HFFc6 (cell line): ENCODE measurements at places on chromosomes 5 and 9.

- DNase-seq = no peak
These were observed 51.5 kb downstream of the MYO10 start for GRCh38 chr5:16884595-16884994.

DNA sequence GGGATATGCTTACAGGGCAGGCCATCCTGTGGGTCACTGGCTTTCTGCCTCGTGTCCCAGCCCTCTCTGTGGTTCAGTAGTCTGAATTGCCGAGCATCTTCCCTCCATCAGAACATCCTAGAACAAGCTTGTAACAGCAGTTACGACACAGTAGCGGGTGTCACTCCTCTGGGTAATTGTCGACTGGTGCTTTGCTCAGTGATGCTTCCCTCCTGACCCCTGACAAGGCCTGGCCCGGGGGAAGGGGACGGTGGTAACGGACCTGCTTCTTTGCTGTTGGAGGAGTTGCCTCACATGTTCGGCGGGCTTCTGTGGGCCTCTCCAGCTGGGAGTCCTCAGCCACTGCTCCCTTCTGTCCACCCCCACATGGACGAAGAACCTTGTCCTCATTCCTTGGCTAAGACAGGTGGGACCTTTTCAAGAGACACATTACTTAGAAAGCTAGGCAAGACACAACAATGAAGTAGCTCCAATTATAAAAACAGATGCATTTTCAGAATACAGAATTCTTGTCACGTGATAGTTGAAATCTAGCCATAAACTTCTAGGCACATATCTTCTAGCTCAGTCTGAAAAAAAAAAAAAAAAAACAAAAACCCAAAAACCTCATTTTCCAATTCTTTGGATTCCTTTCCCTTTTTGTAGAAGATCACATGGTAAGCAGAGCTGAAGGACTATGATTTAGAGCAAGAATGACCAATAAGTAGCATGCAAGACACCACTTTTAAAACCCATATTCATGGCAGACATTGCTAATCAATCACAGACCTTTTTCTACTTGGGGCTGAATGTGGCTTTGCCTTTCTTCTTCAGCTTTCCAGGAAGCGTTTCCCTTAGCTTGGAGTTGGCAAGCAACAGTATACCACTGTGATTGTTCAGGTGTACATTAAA is 25.0 kb downstream of the HMCN2 start:
- peak; percentile 15 for DNase-seq

DNA sequence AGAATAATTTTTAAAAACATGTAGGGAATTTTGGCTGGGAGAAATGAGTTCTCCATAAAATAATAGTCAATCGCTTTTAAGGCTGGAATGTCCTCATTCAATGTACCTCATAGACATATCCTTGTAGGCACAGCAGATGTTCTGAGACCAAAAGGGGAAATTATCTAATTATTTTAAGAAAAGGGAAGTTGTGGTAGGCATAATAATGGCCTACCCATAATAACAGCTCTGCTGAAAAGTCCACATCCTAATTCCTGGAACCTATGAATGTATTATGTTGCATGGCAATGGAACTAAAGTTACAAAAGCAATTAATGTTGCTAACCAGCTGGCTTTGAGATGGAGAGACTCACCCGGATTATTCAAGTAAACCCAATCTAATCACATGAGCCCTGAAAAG is 216.1 kb downstream of the TRIM36 start:
- no peak for DNase-seq

DNA sequence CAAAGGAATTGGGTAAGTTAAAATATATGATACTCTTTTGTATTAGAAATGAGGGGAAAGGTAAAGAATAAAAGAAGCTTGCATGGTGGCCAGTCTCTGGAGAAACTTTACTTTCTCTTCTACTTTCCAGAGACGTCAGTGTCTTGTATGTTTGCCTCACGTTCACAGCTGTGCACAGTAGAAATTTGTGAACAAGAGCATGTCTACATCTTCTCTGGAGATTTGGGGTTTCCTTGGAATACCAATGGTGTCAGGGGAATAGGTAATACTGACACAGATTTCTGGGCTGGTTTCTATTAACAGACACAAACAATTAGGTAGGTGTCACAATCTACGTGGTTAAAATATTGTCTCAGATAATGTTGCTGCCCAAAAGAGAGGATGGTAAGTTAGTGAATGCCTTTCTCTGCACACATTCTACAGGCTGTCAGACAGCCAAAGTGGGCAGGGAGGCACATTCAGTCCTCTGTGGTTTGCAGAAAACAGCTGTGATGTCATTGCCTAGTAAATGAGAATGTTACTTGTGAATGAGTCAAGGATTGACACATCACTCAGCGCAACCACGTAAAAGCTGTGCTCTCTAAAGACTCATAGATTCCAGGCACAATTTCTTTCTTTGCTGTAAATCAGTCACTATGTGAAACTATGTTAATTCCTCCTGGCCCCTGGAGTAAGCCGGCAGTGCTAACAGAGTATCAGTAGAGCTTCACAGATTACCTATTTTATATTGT is 397.1 kb downstream of the MAN2A1 start:
- DNase-seq = peak; percentile 5

DNA sequence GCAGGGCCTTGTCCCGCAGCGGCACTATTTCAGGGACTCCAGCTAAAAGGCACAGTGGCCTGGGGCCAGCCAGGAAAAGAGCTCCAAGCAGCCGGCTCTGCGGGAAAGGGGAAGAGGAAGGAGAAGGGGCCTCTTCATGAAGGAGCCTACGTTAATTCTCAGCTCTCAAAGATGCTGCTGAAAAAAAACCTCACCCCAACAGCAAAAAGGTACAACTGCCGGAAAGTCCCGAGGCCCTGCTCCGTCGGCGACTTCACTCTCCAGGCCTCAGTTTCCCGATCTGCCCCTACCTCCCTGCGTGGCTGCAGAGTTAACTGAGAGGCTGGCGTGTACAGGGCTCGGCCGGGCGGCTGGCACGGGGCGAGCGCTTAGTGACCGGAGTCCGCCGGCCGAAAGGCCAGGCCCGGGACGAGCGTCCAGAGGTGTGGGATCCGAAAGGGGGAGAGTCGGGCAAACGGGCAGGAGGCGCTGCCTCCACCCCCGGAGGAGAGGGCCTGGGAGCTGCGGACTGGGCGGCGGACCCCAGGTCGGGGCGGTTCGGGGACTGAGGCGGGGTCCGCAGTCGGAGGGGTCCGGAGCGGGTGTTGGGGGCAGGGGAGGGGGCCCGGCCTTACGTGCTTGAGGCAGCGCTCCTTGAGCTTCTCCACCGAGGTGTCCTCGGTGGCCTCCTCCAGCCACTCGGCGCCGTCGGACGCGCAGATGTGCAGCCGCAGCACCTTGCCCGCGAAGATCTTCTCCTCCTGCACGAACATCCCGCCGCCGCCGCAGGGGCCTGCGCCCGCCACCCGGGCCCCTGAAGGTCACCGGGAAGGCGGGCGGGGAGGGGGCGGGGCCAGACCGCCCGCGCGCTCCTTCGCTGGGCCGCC is 529 bp downstream of the UBAC1 start:
- no peak for DNase-seq
